ENCODE measurements at places on chromosomes 7 and 10.
A peak's percentile ranks its signal among the peaks of the same experiment; 100 is the strongest.

- no peak for DNase-seq
These were observed 51.0 kb downstream of the ARL5B start for GRCh38 chr10:18710201-18710653.

- no peak for DNase-seq
These were observed 47.8 kb upstream of the CPN1 start for GRCh38 chr10:100129424-100129823.

DNA sequence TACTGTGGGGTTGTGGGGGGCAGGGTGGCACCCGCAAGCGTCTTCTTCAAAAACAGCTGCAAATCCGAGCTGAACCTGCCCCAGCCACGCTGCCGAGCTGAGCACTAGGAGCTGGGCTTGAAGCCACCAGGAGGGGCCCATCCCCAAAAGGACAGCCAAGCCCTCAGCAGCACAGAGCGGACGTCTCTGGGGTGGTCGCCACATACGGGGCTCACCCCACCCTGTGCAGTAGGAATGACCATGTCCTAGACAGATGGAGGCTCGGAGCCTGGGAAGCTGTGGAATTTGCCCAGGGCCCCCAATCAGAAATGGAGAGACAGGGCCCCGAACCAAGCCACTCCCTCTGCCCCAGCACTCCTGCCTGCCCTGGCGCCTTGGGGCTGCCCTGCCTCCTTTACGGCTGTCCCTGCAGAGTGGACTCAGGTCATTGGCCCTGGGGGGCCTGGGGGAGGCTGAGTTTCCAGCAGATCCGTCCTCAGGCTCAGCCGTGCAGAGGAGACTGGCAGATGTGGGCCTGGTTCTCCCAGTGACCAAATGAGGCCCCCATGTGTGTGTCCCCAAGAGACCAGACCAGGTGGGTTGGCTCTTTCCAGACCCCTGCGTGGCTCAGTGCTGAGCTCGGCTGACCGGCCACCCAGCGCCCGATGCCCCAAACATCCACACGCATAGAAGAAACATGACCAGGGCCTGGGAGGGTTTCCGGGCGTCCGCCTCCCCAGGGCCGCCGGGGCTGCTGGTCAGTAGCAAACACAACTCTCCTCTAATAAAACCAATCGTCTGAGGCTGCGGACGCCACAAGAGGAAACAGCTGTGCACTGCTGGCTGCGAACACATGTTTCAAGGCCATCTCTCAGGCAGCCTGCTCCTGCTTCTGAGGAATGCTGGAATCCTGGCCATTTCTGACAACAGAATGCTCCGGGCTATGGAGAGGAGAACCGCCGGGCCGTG is 54.9 kb downstream of the PDGFA start:
- no peak for DNase-seq

GRCh38 chr10:122013311-122013780 is 24.4 kb downstream of the TACC2 start:
- DNase-seq: no peak

DNA sequence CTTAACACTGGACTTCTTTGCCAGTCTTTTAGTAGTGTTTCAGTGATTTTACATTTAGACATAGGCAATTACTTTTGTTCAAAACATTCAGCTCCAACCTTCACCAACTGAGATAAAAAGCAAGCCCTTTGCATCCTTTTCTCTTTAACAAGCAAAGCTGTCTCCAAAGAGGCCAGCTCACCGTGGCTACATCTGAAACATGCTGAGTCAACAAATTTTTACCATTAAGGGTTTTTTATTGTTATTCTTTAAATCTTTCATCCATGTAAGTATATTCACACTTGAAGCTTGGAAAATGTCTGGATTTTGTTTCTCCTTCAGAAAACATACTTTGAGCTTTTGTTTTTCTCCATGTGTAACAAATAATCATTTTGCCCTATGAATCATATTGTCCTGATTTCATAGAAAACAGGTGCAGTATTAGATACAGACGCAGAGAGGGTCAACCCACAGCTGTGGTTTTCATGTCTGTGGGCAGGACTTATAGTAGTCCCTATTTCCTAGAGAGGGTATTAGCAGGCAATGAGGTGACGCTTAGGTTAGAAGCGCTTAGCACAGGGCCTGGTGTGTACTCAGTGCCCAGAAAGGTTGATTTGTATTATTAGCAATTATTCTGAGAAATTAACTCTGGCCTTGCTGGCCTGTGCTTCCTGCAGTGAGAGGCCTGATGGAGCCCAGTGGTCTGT is 99.5 kb downstream of the MKI67 start:
- DNase-seq: no peak

GRCh38 chr7:76364198-76364584 is 5.4 kb upstream of the YWHAG start:
- DNase-seq: no peak

GRCh38 chr10:107657851-107658250 is 493.3 kb upstream of the SORCS1 start:
- DNase-seq: no peak

DNA sequence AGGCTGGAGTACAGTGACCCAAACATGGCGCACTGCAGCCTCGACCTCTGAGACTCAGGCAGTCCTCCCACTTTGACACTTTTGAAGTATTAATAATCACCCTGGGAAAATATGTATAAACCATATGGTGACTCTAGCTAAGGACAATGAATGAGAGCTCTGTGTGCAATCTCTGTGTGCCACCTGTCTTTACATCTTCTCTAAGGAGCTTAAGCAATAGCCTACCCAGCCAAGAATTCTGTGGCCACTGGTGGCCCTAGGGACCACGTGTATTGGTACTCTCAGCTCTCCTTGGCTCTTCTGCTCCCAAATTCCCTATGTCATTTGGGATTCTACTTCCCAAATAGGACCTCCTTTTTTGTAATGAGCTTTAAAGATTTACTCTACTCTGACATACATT is 23.7 kb downstream of the FGF8 start:
- no peak for DNase-seq

DNA sequence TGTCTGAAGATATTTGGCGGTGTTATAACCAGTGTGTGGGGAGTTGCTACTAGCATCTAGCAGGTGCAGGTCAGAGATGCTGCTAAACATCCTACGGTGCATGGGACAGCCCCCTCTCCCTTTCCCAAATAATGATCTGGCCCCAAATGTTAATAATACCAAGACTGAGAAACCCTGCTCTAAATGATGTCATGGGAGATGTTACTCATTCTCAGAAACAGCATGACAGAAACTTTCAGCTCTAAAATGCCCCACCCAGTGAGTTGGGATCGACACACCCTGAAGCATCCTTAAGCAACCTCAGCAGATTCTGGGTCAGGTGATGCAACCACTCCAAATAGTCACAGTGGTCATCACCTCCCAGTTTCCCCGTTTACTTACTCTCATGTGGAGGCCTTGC is 108.8 kb upstream of the MPP7 start:
- DNase-seq: no peak

GRCh38 chr7:158431941-158432347 is 155.7 kb downstream of the PTPRN2 start:
- peak; percentile 18 for DNase-seq

- no peak for DNase-seq
These were observed 22.4 kb downstream of the ADCYAP1R1 start for GRCh38 chr7:31074403-31075085.

- no peak for DNase-seq
These were observed 105.5 kb upstream of the ZNF438 start for GRCh38 chr10:31136930-31137885.

DNA sequence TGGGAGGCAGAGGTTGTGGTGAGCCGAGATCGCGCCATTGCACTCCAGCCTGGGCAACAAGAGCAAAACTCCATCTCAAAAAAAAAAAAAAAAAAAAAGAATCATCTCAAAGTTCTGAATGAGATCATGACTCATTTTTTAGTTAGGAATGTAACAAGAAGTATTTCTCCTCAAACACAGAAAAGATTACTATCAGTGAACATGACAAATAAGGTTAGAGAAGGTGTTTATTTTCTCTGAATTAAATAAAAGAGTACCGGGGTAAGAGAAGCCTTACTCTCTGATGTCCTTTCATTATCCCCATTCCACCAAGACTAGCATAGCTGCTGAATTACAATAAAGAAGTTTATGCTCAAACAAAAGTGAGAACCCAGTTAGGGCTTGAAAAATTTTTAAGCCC is 50.1 kb downstream of the IPMK start:
- DNase-seq: no peak

GRCh38 chr7:127214956-127215718 is 37.6 kb downstream of the GRM8 start:
- DNase-seq: no peak

DNA sequence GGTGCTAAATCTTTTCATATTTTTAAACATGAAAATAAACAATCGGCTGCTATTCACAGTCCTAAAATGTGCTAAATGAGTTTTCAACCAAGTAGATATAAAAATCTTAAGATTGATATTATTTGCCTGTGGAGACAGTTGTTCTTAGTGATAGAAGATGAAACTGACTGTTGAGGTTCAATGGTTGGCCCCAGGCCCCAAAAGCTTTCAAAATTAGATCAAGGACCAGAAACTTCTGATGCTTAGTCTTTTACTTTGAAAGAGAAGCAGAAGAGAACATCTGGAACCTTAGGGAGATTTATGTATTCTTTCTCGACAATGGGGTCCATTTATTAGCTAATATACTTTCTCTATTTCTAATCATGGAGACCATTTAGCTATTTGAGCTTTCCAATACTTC is 155.8 kb downstream of the REEP3 start:
- no peak for DNase-seq

DNA sequence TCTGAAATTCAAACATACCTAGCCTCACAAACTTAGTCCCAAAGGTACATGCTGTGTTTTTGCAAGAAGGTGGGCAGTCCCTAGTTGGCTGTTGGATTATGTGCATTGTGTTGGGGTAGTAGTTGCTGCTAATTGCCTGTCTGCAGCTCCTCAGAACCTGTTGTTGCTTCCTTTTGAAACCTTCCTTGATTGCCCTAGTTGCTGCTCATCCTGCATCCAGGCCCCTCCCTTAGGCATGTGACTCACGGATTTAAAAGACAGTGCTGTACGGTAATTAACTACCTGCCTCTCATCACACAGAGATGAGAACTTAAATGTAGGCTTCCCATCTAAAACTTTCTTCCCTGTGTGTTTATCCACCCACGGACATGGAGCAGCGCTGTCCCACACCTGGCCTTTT is 67.7 kb downstream of the BMPR1A start:
- no peak for DNase-seq

- DNase-seq: no peak
These were observed 24.1 kb downstream of the WDR86 start for GRCh38 chr7:151385626-151386300.

DNA sequence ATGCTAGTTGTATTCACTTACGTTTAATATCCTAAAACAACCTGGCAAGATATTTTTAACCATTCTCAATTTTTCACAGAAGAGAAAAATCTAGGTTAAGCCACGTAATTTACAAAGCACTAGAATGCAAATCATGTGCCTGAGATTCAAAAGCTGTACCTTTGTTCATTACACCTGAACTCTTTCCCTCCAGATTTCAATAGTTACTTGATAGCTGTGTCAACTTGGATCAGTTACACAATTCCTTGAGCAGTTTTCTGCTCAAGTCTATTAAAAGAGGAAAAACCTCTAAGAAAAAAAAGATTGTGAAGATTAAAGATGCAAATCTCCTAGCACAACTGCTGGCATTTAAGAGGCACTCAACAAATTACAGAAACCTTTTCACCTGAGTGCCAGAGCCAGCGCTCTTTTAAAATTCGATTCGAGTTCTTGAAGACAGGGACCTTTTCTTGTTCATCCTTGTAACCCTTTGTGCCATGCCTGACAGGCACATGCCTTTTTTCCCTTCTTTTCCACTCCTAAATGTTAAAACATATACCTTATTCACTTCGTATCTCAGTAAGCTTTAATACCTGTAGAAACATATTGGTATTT is 886 bp downstream of the NSUN6 start:
- DNase-seq: no peak

DNA sequence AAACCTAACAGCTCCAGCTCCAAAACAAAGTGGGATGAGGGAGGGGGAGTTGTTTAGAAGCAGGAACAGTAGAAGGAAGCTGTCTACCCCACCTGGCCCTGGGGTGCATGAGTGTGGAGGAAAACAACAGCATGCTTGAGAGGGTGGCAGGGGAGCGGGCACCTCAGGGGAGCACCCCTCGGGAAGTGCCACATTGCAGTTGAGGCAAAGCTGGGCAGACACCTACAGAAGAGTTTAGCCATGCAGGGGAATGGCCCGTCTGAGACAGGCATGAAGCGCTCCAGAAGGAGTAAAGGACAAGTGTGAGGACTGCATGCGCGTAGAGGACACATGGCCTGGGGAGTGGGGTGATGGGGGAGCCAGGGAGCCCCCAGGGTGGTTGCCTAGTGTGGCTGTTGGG is 18.1 kb downstream of the CHAT start:
- no peak for DNase-seq

GRCh38 chr7:157712666-157713235 is 375.9 kb downstream of the DNAJB6 start:
- DNase-seq: no peak

- DNase-seq: no peak
These were observed 122.6 kb downstream of the MYL10 start for GRCh38 chr7:101506531-101506930.

DNA sequence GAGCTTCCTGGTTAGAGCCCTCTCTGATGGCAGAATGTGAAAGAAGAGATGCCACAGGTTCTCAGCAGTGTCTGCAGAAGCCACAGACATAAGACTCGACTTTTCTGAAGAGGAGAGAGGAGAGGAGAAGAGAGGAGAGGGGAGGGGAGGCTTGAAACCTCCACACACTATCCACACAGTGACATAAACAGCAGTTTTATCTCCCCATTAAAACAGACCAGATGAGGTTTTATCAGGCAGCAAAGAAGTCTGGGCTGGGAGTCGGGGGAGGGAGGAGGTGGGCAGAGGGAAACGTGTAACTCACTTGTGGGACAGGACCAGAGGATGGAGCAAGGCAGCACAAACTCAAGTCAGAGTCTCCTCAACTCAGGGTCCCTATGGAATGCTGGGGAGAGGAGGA is 76.5 kb downstream of the XPNPEP1 start:
- DNase-seq: no peak

DNA sequence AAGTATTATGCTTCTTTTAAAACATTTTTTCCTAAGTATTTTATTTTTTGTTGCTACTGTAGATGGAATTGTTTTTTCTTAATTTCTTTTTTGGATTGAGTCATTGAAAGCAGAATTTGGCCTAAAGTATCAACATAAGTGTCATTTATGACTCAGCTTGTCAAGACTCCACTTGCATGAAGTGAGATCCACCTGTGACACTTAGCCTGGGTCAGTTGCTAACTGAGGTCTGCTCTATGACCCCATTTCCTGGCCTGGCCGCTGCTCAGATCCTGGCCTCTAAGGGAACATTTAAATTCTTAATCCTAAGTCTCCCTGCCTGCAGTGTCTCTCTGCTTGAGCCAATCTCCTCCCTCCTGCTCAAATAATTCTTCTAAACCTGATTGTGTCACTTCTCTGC is 35.5 kb downstream of the TMEM270 start:
- no peak for DNase-seq

DNA sequence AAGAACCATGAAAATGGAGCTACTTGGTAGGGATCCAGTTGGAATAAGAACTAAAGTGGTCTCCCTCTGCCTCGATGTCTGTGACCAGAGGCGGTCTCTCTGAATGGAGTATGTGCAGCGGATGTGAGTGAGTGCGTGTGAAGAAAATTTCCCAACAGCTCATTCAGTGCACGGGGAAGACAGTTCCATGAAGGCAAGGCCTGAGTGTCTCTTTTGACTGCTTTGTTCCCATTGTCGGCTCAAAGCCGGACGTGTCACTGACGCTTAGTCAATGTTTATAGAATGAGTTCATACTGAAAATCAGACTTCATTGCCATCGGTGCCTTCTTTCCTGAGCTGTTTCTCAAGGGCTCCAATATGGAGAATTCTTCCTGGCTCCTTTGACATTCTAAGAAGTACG is 55.3 kb upstream of the GRB10 start:
- peak; percentile 75 for DNase-seq
